ENCODE measurements at places on chromosomes 1 and 21.

- DNase-seq: peak; percentile 46
These were observed 3.3 kb upstream of the SLC45A1 start for GRCh38 chr1:8314346-8315280.

GRCh38 chr1:243269461-243269801, 13.6 kb downstream of the SDCCAG8 start:
- peak; percentile 66 for DNase-seq

DNA sequence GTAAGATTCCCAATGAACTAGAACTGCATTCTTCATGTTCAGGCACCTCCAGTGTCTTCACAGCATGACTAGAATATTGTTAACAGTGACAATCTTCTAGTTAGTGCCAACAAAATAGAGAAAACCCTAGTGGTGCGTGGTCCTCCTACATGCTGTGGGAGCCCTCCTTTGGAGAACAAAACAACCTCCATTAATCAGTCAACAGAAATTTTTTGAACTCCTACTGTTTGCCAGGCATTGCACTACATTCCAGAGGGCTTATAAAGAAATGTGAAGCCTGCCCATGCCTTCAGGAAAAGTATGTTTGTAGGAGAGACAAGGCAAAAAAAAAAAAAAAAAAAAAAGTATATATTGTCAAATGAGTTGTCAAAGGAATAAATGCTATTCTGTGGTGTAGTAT, 252.7 kb downstream of the LRRC40 start:
- no peak for DNase-seq

GRCh38 chr1:64508629-64509028, 38.7 kb downstream of the CACHD1 start:
- DNase-seq: no peak

DNA sequence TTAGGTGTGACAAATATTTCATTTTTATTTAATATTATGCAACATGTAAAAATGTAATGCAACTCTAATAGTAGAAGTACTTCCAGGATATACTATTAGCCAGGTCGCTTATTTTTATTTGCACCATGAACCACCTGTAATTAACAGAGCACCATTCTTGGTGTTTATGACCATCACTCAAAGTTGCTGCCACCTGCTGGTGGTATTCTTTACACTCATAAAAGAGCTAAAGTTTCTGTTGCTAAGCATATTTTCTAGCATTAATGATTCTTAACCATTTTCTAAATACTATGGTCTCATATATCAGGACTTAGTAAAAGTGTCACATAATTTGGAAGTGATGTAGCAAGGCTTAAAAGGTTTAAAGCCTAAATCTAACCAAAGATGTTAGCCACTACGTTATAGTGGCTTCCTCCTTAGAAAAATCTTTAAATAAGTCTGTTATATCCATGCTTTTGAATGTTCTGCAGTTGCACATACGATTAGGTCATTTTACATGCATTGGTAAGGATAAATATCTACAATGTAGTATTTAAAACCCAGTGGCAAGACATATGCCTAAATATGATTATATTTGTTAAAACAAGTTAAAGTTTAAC, 244.5 kb downstream of the NEGR1 start:
- DNase-seq: peak; percentile 59

- DNase-seq: no peak
These were observed 36.5 kb downstream of the DDX20 start for GRCh38 chr1:111792249-111792648.

- DNase-seq: no peak
These were observed 178.5 kb downstream of the ZC3H11B start for GRCh38 chr1:219434285-219434922.

DNA sequence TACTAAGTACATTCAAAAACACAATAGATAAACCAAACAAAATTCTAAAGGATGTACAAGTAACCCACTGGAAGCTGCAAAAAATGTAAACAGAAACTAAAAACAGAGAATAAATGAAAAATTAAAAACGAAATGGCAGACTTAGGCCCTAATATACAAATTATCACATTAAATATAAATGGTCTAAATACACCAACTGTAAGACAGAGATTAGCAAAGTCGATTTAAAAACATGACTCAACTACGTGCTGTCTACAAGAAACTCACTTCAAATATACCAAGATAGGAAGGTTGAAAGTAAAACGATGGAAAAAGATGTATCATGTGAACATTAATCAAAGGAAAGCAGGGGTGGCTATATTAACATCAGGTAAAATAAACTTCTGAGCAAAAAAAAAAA, 23.1 kb downstream of the SLC19A1 start:
- no peak for DNase-seq

- no peak for DNase-seq
These were observed 17.5 kb upstream of the SPSB1 start for GRCh38 chr1:9275161-9275560.

GRCh38 chr1:114075105-114075504, 78.6 kb downstream of the SYT6 start:
- DNase-seq: no peak
